Fibroblast of skin of left quadriceps (primary cell): ENCODE measurements at places on chromosomes 6 and 20.

DNA sequence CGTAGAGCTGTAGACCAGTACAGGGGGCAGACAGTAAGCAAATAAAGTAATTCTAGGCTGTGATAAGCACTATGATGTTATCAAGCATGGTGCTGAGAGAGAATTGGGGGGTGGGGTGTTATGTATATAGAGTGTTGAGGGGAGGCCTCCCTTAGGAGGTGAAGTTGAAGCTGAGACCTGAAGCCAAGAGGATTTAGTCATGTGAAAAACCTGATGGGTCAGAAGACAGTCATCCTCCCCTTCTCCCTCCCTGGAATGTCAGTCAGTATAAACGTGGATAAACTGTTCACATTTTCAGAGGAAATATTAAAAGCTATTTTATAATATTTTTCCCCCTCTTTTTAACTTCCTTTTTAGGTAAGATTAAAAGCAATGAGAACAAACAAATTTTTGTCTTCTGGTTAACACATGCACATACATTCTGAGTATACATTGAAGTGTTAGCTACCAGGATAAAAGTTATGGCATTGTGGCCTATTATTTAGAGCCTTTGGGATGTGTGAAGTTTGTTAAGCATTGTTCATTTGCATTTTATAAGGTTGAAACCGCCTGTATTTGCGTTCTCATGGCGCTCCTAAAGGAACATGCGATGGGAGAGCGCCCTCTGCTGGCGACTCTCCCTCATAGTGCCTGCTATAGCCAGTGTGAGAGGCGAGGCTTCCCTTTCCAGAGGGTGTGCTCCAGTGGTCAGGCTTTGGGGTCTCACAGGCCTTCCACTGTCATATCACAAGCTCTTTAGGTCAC is 35.4 kb upstream of the MAPK13 start:
- peak; percentile 54 for DNase-seq

DNA sequence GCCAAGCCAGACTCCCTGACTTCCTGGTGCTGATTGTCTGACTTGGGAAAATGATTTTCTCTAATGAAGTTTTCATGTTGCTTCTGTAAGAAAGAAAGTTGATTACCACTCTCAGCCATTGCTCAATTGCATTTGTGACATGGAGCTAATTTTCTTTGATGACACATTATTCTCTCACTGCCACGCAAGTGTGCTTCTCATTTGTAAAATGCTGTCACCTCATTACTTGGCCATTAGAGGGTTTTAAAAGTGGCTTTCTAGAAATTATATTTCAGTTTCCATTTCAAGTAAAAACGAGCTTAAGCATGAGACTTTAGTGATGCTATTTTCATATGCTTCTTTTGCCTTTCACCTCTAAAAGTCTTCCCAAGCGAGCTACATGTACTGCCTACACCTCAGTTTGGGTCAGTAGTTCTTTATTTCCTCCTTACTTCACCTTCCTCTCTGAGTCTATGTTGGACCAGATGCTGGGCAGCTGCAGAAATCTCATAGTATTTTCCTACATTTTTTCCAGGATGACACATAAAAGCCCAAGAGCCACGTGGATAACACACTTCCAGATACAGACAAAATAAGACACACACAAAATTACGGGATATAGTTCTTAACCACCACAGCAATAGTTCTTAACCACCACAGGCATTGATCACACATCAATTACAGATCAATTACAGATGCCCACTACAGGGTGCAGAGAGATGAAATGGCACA is 6.3 kb upstream of the FAM210B start:
- no peak for DNase-seq

GRCh38 chr6:85864453-85865401 is 222.0 kb upstream of the SYNCRIP start:
- DNase-seq: no peak

GRCh38 chr20:519999-520398 is 23.6 kb downstream of the CSNK2A1 start:
- no peak for DNase-seq

GRCh38 chr6:113819169-113819830 is 37.8 kb upstream of the MARCKS start:
- no peak for DNase-seq

DNA sequence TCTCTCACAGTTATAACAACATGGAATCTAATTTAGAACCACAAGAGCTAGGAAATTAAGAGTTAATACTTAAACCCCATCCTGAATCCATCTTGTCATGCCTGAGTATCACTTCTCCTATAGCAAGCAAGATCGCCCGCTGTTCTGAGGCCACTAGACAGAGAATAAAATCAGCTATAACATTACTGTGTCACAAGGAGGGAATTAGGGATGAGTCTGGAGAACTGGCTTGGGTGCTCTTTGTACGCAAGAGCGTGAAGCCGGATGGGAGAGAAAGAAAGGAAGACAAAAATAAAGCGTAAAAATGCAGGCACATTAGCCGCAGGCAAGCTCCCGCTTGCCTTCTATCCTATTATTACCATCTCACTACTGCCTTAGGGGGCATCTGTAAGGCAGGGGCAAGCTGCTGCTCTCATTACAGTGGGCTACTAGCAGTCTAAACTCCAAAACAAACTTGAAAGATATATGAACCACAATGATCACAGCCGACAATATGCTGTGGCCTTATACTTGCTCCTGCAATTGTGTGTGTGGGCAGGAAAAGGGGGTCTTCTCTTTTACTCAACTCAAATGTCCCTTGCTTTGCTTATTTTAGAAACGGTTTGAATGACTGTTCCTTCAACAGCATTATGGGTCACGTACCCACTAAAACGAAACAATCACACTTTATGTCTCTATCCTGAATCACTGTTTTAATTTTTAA is 81.9 kb downstream of the GJA10 start:
- DNase-seq: no peak

GRCh38 chr6:151082079-151082478 is 157.7 kb upstream of the AKAP12 start:
- no peak for DNase-seq

- no peak for DNase-seq
These were observed 2.2 kb downstream of the IBTK start for GRCh38 chr6:82245376-82245775.

DNA sequence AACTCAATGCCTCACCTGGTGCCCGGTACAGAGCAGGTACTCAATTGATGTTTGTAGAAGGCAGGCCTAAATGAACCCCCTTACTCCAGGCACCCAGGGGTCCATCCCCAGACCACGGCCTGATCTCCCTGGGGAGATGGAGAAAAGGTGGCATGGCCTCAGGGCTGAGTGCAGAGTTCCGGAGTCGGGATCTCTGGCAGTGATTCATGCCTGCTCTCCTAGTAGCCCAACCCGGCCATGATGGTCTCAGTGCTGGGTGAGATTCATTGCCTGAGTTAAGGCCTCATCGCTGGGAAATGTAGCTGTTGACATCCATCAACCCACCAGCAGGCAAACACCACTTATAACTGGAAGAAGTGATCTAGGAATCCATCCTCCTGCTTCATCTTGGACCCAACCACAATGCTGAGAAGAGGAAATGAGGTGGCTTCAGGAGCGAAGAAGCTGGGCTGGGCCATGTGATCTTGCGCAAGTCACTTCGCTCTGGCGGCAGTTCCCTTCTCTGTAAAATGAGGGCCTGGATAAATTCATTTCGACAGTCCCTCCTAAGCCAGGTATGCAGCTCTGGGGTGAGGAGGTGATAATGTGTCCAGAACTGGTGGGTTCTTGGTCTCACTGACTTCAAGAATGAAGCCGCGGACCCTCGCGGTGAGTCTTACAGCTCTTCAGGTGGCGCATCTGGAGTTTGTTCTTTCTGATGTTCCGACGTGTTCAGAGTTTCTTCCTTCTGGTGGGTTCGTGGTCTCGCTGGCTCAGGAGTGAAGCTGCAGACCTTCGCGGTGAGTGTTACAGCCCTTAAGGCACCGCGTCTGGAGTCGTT is 24.7 kb downstream of the ETV7 start:
- DNase-seq: no peak

- DNase-seq: no peak
These were observed 15.2 kb downstream of the EFHC1 start for GRCh38 chr6:52435345-52435744.

DNA sequence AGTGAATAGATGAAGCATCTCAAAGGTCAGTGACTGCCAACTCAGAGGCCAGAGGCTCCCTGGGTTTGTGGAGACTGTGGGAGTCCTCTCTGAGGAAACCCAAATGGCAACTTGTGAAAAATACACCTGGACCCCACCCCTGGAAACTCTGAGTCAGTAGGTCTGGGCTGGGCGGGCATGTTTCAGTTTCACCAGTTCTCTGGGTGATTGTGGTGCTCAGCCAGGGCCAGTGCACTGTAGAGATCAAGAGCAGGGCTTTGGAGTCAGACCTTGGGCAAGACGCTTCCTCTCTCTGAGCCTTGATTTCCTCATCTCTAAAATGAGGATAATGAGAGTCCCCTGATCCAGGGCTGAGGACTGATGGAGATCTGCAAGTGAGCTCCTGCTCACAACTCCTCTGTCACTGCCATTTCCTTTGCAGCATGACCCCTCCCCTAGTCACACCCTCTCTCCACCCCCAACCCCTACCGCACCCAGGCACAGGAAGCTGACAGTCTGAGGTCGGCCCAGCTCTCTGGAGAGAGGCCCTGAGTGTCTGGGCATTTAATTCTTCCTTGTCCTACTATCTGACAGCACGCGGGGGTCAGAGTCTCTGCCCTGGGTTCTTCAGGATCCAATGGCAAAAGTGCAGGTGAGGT is 5.1 kb downstream of the DEF6 start:
- no peak for DNase-seq

DNA sequence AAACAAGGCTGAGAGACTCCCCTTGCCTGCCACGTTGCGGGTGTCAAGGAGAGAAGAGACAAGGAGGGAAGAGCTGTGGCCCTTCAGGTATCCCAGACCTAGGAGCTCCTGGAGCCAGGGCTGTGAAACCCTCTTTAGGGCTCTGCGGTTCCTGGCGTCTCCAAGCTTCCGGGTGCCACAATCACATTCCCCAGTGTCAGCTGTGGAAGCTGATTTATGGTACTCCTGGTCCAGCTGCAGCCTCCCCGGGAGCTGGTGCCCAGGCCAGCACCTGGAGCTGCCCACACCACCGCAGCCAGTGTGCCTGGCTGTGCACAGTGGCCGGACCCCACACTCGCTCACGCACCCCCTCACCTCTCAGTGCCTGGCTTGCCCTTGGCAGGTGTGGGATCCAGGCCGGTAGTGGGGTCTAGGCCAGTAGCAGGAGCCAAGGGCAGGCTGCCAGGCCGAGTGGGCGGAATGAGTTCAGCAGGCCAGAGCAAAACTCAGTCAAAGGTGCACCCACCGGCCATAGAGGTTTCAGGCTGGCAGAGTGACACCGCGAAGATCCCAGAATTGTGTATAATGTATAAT is 58.9 kb upstream of the L3MBTL3 start:
- DNase-seq: no peak

DNA sequence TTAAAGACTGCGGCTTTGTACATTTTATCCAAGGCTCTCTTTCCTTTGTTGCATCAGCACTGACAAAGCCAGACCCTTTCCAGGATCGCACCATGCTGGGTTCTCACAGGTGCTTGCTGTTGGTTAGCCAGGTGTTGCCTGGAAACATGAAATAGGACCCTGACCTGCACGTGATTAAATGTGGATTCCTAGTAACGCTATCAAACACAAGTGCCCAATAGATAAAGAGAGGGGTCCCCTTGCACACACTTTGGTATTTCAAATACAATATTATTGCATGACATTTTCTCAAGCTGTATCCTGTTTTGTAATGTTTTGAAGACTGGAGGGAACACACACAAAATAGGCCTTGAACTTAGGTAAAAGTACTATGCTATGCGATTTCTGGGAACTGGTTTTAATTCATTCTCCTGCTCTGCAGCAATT is 73.3 kb downstream of the AKAP12 start:
- no peak for DNase-seq

DNA sequence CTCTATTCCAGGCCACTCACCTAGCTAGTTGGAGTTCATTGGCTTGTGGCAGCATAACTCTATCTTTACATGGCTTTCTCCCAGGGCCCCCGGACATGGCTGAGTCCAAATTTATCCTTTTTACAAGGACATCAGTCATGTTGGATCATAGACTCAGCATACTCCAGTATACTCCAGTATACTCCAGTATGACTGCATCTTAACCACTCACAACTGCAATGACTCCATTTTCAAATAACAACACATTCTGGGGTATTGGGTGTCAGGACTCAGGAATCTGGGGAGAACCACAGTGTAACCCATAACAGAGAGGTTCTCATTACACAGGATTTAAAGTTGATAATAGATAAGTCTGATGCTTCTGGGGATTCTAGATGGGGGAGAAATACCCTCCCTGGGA is 53.8 kb upstream of the TSHZ2 start:
- no peak for DNase-seq

DNA sequence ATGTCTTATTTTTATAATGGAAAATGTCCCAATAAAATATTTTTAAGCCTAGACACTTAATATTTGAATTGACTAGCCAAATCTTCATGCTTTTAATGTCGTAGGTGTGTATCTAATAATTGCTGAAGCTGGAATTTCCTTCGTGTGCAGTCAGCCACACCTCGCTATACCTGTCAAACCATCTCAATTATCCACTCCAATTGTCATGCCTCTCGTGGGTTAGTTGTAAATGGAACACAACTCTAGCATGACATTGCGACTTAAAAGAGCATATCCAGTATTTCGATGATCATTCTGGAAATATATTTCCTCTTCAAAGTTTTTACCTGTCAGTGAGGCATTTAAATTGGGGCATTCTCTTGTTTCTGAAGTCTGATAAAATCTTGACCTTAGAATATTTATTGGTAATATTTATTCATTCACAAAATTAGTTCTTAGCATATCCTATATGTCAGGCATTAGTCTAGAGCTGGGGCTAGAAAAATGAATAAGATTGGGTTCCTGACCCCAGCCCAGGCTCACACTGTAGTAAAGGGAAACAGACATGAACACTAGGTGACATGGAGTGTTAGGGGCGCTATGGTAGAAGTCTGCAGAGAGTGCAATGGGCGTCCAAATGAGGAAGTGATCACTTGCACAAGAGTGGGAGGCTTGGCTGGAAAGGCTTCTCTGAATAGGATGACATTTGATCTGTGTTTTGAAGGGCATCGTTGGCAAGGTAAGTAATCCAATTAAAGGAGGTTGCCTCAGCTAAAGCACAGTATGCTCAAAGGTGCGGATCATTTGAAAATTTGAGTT is 11.0 kb upstream of the CFAP206 start:
- no peak for DNase-seq

GRCh38 chr6:162898011-162898410 is 170.2 kb downstream of the PACRG start:
- DNase-seq: no peak

- DNase-seq: no peak
These were observed 102.8 kb downstream of the ERMARD start for GRCh38 chr6:169854083-169854725.

DNA sequence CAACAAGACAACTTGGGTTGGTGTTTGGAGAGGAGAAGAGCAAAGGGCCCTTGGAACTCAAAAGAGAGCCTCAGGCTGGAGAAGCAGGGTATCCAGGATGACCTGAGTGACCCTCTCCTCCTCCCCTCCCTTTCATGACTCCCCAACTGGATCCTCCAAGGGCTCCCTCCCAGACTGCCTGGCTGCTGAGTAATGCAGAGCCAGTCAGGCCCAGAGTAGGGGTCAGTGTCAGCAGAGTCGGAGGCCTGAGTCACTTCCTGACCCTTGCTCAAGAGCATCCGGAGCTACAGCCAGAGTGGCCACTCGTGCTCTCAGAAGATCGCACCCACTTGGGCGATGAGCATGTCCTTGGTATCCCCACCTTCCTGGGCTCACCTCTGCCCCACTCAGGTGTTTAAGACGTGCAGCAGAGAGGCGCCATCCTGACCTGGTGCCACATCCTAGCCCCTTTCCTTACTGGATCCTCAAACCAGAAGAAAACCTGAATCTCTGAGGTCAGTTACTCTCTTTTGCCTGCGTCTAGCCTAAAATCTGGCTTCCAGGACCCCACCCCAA is 2.8 kb upstream of the MAPK13 start:
- DNase-seq: no peak
